ENCODE measurements at places on chromosomes 7 and 10. TPM values are rescaled to one million over a fixed set of nuclear protein-coding genes. Genes with fewer than 3 reads are reported as not detected.

- DNase-seq = no peak
These were observed 7.9 kb upstream of the WIPF3 start for GRCh38 chr7:29798422-29798821.

DNA sequence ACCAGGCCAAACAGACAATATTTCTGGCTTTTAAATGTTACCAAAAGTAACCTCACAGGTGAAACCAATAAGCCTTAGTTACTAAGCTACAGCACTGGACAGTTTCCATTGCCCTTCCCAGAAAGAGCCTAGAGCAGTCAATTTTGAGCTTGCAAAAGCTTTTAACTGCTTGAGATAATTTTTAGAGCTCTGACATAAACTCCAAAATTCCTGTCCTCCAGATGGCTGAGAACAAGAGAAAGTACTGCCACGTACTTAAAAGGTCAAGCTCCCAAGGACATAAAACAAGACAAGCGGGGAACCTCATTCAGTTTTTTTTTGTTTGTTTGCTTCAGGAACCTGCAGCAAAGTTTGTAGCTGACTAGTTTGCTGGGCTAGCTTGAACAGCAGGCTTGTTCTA lies 54.1 kb downstream of the BBS9 start:
- DNase-seq = no peak

The MAP3K8 gene
- total RNA-seq = 3.8 TPM

DNA sequence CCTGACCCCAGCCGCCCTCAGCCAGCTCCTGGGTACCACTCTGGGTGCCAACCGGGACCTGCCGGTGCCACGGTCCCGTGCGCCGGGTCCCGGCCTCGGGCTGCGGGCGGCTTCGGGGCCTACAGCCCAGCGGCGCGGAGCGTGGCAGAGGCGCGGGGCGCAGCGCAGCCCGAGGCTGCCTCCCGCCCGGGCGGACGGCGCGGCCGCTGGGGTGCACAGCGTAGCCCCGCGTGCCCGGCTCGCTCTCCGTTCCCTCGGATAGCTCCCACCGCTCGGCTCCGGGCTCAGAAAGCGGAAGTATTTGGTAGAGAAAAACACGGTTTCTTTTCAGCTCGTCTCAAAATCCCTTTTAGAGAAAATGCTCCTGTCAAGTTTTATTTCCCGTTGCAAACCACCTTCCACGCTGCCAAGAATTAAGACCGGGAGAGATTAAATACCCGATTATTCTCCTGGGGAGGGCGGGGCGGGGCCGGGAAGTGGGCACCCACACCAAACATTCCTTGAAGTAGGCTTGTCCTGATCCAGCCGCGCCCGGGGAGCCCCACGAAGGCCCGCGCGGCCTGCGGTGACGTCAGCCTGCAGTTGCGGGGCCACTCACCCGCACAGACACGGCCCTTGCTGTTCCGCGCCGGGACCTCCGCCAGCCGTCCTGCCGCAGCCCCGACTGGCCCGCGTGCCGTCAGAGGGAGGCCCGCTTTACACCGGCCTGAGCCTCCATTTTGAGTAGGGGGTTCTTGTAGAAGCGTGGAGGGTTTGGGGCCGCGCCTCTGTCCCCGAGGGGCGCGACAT lies 7.2 kb downstream of the HOXA13 start:
- no peak for DNase-seq

DNA sequence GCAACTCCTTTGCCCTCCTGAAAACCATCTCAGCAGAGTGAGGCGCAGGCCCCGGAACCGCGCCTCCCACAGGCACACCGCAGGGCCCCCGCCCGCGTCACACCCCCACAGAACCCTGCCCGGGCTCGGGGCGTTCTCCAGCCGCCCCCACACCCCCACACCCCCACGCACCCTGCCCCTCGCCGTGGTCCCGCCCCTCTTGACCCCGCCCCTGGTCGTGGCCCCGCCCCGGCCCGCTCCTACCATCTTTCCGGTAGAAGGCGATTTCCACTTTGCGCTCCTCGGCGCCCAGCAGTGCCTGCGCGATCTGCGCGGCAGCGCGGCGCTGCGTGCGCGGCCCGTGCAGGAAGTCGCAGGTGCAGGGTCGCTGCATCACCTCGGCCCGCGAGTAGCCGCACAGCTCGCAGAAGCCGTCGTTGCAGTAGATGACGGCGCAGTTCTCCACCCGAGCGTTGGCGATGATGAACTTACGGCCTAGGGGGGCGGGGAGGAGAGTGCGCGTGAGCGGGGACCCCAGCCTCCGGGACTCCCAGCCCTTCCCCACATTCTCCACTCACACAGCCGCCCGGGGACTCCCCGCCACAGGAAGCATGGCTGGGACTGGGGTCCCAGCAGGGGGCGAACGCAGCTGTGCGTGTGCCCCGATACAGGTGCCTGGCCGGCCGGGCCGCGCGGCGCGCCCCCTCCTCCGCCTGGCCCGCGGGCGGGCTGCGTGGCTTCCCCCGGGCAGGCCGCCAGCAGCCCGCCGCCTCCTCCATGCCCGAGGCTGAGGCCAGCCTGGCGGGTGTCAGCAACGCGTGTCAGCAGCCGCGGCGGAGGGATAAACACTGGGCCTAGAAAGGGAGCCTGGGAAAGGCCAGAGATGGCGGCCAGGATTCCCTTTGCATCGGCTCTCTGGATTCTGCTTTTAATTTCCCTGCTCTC lies 3.4 kb downstream of the KCNH2 start:
- no peak for DNase-seq

The TAS2R4 gene
- total RNA-seq = 3.8 TPM

DNA sequence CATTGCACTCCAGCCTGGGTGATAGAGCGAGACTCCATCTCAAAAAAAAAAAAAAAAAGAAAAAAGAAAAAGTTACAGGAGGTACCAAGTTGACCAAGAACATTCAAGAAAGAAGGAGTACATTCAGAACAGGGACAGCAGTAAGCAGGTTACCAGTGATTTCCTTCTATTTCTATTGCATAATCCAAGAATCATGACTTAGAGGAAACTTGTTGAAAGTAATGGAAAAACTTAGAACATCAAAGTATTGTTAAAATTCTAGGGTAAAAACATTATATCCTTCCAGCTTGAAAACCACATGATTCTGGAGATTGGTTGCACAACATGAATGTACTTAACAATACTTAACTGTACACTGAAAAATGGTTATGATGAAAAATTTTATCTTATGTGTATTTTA lies 25.2 kb downstream of the RAPGEF5 start:
- no peak for DNase-seq

- DNase-seq = peak; percentile 30
These were observed 15.1 kb downstream of the PSAP start for GRCh38 chr10:71835671-71836595.

DNA sequence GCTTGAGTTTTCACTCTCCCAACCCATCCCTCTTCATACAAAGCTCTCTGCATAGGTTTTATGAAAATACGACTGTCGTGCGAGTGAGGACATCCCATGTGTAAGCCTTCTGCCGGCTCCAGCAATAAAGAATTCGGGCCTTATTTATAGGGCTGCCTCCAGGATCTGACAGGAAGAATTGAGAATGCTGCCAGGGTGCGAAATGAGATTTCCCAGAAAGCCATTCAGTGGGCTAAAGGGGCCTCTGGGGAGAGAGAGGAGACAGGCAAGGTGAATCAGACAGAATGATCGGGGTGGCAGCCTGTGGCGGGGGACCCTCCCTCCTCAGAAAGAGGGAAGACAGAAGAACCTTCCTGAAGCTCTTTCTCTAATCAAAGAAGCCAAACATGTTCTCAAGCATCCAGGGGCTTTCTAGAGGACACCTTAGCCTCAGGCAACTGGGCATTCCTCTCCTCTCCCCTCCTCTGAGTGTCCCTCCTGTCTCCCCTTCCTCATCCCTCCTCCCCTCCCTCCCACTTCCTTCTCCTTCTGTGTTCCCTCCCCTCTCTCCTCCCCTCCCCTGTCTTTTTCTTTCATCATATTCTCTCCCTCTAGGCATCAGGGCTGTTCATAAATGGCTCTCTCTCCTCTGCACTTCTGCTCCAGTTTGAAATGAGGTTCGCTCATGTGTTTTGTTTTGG lies 410.9 kb downstream of the TYW1 start:
- no peak for DNase-seq

GRCh38 chr7:88759230-88760135 lies at the start of gene ZNF804B:
ZNF804B (plus strand) TSS chr7:88759700; CDS start chr7:88759977, 277 bp downstream.
- DNase-seq = no peak

The CHAT gene
- total RNA-seq = not detected

The AGAP3 gene
- total RNA-seq = 163 TPM

The GJD4 gene
- total RNA-seq = not detected

GRCh38 chr10:86635402-86635801 lies 18.9 kb upstream of the OPN4 start:
- DNase-seq = peak; percentile 66

DNA sequence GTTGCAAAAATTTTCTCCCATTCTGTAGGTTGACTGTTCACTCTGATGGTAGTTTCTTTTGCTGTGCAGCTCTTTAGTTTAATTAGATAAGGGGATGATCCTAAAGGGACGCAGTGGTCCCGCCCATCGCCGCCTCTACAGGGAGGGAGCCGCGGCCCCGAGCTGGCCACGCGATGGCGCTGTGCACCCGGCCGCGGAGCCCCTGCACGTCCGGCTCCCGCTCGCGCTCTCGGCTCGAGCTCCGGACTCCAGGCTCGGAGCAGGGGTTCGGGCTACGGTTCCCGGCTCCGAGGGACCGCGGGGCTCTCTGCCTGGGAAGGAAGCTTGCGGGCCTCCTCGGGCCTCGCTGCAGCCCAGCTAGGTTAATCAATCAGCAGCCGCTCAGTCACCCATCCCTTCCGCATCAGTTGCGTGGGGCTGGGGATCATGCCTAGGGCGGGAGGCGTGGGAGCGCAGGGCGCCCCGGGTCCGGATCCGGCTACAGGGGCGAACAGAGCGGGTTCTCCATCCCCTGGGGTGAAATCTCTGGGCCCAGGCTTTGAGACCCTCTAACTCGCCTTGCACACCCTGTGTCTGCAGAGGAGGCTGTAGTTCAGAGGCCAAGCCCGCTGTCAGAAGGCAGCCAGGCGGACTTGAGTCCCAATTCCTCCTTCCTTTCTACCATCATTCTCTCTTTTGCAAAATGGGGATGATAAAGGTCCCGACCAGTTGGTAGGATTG lies 97.9 kb downstream of the WDR11 start:
- DNase-seq = peak; percentile 45

DNA sequence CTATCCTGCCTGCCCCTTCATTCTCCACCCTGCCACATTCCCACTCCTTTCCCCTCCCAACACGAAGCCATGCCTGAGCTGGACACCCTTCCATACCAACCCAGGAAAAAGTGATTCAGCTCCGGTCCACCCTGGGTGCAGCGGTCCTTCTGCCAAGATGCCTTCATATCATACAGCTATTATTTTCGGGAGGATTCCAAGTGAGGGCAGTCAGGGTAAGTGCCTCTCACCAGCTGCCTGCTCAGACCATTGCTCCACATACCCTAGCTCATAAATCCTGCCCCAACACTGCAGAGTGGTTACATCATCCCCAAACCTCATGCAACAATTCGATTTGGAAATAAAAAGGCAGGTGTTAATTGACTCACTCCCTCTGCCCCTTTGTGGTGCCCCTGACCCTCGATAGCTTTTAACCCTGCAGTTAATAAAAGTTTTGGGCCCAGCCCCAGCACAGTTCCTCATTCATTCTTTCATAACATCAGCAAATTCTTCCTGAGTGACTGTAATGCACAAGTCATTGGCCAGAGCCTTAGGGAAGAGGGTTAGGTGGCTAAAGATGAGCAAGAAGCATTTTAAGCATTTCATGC lies 42.6 kb downstream of the ZNF503 start:
- DNase-seq = peak; percentile 94

DNA sequence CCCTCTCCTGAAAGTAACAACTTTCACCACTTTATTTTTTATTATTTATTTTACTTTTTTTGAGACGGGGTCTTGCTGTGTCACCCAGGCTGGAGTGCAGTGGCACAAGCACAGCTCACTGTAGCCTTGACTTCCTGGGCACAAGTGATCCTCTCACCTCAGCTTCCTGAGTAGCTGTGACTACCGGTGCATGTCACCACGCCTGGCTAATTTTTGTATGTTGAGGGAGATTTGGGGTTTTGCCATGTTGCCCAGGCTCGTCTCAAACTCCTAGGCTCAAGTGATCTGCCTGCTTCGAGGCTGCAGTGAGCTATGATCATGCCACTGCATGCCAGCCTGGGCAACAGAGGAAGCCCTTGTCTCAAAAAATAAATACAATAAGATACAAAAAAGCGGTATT lies 14.9 kb upstream of the SLIT1 start:
- no peak for DNase-seq

- no peak for DNase-seq
These were observed 476.2 kb downstream of the GRM8 start for GRCh38 chr7:126776498-126776897.

The ALOX5 gene
- total RNA-seq = 0.17 TPM

DNA sequence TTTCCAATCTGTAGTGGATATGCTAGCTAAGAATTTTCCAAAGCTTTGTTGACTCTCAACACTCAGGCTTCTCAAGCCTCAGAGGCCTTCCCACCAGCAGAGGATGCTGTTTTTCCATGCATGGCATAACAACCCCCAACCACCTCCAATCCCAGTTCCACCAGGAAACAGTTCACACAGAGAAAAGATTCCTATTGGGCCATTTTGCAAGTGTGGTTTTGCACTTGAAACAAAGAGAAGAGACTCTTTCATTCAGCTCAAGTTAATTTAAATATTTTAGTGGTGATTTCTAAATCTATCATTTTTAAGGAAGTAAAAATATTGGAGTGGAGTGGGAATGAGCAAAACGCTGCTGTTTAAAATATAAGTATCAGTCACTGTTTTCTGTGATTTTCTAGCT lies 105.6 kb upstream of the COL1A2 start:
- DNase-seq = peak; percentile 61

GRCh38 chr10:17239345-17240085 lies 11.5 kb downstream of the VIM start:
- no peak for DNase-seq

The CDK1 gene
- total RNA-seq = 4.8 TPM

DNA sequence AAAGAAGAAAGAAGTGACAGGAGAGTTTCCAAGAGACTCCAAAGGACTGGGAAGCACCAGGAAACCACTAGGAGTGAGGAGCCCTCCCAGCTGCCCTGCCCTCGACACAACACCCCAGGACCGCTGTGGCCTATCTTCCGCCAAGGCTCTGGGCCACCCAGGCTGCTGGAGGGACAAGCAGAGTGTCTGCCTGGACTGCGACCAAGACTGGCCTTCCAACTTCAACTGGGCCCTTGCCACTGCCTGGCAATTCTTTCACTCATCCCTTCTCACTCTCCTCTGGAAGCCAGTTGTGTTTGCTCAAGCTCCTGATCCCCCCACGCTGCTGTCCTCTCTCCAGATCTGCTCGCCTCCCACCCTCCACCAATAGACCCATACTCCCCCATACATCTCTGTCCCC lies 10.2 kb downstream of the KIAA1549 start:
- DNase-seq = no peak
